Hippocampal formation (tissue), 2 donors: ENCODE measurements at places on chromosomes 6 and 20.

- DNase-seq, result no peak
Observed at GRCh38 chr20:37419307-37419706, 73.4 kb downstream of the SRC start.

DNA sequence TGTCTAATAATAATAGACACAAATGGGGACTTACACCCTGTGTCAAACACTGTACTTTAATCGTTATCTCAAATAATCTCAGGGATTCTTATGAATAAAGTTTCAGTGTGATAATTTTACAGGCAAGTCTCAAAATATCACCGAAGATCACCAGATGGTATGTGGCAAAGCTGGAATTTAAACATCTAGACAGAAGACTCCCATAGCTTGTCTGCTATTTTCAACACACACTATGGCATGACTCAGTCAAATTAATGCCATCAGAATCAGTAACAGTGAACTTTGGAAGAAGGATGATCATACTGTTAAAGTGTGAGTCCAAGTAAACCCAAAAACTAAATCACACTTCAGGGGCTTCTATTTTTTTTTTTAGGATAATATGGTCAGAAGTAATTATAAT, 867.6 kb upstream of the FLRT3 start:
- DNase-seq, result no peak

GRCh38 chr6:13729891-13730290, 18.3 kb upstream of the RANBP9 start:
- DNase-seq, result no peak

- DNase-seq, result no peak
Observed at GRCh38 chr20:30598460-30599230, 658.8 kb upstream of the DEFB115 start.
